Lower leg skin (tissue), 4 donors: ENCODE measurements at places on chromosomes 7 and 10.

GRCh38 chr7:71237945-71238344 is 106.0 kb downstream of the GALNT17 start:
- DNase-seq: no peak

- DNase-seq: no peak
Observed at GRCh38 chr7:3033136-3033535, 10.5 kb downstream of the CARD11 start.

DNA sequence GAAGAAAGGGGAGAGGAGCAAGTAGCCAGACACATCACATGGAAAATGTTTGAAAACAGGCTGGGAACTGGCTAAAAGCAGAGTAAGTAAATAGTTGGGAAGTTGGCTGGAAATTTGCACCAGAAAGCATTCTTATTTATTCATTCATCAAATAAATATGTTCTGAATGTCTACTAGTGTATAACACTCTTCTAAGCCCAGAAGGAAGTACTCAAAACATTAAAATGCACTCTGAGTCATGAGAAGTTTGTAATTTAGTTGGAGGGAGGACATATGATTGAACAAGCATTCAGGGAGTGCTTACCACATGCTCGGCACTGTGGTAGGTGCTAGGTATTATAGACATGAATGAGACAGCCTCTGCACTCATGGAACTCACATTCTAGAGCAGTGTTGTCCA is 37.0 kb upstream of the CNNM1 start:
- no peak for DNase-seq

DNA sequence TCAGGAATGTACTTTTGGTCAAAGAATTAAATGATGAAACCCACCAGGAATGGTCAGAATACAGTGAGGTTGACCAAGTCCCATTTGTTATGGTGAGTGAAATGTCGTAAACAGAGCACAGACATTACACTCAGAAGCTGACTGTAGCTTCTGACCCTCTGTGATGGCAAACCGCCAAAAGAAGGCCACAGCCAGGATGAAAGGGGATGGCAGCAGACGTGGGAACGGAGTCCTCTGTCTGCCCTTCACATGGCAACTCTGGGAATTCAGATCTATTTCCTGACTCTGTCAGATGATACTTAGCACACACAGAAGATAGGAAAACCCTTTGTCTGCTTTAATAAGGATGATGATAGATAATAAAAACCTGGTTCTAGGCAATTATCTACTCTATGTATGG is 757.1 kb downstream of the SORCS3 start:
- DNase-seq: no peak

DNA sequence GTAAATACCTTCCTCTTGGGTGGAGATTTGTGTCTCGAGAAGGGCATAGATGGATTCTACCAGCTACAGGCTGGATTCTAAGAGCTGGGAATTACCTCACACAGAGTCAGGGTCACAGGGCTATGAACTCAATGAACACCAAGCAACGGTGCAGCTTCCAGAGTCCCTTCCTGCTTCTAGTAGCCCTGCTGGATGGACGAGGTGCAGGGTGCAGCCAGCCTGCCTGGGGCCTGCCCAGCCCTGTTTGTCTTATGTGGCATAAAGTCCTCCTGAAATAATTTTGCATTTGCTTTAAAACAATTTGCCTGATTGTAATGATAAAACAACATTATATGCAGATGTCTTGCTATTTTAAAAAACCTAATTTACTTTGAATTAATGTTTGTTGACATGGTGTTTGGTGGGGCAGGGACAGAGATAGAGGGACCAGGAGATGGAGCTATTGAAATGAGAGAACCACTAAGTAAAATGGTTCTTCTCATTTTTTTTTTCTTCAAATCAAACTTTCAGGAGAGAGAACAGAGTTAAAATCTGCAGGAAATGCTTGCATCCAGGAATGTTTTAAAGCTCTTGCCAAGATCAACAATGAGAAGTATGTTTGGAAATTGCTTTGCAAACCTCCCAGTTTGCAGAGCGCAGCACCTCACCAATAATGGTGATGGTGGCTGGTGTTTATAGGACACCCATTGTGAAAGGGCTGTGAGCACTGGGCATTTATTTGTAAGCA is 305.4 kb upstream of the PODXL start:
- no peak for DNase-seq

DNA sequence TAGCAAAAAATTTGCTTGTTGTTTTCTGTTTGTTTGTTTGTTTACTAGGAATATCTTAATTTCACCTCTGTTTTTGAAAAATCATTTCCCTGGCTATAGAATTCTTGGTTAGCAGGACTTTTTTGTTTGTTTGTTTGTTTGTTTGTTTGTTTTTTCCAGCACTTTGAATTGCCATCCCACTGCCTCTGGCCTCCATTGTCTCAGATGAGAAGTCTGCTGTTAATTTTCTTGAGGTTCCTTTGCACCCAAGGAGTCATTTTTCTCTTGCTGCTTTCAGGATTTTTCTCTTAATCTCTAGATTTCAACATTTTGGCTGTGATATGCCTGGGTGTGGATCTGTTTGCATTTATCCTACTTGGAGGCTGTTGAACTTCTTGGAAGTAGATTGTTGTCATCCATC is 105.7 kb downstream of the FOXL3 start:
- DNase-seq: no peak

- no peak for DNase-seq
Observed at GRCh38 chr10:112907893-112908292, 42.2 kb upstream of the TCF7L2 start.

- no peak for DNase-seq
Observed at GRCh38 chr7:155676052-155676451, 31.6 kb downstream of the RBM33 start.

DNA sequence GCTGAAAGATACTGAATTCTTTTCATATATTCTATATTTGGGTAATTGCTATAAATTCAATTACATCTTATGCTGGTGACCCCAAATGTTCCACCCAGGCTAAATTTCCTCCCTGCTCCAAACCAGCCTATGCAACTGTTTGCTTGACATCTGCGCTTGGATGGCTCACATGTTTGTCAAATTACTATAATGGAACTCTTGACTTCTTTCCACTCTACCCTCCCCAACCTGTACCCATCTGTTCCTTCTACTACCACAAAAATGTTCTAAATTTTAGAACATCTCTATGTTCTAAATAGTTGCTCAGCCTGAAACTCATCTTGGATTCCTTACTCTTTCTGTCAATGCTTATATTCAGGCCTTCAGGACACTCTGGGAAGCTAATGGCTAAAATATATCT is 249.9 kb upstream of the SMIM30 start:
- no peak for DNase-seq

DNA sequence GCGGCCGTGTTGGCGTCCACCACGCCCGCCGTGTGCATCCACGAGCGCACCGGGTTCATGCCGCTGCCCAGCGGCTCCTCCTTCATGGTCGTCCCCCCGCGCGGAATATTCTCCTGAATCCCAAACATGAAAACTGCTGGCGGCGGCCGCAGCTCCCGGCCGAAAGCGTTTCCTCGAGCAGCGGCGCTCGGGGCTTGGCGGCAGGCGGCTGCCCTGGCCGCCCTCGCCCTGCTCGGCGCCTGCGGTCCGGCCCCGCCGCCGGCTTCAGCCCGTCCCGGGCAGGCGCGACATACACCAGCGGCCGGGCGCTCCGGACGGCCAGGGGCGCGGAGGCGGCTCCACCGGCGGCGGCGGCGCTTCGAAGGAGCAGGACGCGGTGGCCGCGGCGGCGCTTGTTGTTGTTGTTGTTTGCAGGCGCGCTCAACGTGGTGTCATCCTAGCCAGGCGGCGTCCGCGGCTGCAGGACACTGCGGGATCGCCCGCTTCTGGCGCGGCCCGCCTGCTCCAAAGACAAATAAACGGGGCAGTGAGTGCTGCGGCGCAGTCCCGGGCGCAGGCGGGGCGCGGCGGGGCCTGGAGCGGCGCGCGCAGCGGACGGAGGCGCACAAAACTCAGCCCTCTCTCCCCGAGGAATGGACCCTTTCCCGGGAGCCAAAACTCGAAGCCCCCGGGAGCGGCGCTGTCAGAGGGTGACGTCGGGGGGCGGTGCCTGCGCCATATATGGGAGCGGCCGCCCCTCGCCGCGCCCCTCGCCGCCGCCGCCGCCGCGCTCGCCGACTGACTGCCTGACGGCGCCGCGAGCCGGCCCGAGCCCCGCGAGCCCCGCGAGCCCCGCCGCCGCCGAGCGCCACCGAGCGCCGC is at the start of gene EBF3:
TSS of gene EBF3 (minus strand) at position 634 of the 861 bp plus-strand sequence. CDS start at position 128, 506 bp downstream.
- peak; percentile 94 for DNase-seq

DNA sequence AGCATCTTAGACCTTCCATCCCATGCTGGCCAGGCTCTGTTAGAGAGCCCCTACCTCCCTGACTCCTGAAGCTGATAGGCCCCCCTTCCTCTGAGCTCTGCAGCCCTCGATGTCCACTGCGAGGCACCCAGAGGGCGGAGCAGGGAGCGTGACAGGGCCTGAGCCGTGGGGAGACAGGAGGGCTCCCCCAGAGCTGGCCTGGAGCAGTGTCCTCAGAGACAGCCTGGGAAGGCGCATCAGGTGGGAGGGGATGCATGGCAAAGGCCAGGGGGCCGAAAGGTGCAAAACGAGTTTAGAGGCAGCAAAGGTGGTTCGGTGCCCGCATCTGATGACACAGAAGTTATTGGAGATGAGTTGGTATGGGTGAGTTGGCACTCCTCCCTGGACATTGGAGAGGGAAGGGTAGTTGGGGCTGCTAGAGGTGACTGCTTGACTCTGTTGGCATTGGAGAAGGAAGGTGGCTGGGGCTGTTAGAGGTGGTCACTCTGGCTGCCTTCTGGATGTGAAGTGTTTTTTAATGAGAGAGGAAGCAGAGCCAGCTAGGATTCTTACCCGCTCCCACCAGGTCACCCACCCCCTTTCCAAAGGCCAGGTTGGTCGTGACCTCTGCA is 53.1 kb downstream of the PRF1 start:
- DNase-seq: no peak
